T-helper 1 cell (primary cell): ENCODE measurements at places on chromosomes 11 and 22.

GRCh38 chr11:77568916-77569675 lies 20.7 kb upstream of the AQP11 start:
- no peak for DNase-seq

DNA sequence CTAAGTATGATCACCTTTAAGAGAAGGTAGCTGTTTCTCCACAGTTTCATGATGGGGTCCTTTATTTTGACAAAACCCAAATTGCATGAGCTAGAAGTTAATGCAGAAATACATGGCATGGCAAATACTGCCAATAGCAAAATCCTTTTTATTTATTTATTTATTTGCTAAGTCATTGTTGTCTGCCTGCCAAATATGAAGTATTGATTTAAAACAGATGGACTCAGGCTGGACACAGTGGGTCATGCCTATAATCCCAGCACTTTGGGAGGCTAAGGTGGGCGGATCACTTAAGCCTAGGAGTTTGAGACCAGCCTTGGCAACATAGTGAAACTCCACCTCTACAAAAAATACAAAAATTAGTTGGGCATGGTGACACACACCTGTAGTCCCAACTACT lies 52.4 kb downstream of the LARGE2 start:
- DNase-seq: no peak

GRCh38 chr11:126282736-126283591 lies at the start of gene TIRAP:
Gene TIRAP (plus strand): TSS chr11:126283093. CDS start chr11:126290895, 7,802 bp downstream.
- peak; percentile 48 for DNase-seq

DNA sequence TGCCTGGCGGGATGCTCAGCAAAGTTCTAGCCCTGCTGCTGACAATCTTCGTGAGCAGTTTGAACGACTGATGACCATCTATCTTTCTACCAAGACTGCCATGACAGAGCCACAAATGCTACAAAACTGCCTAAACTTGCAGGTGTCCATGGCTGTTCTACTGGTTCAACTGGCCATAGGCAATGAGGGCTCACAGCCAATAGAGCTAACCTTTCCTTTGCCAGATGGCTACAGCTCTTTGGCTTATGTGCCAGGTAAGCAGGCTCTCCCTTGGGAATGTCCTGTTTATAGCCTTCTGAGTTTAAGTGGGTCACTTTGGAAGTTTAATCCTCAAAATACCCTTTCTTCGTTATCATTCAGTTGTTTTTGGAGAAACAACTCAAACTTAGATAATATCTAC lies 20.1 kb downstream of the UBE4A start:
- DNase-seq: no peak

DNA sequence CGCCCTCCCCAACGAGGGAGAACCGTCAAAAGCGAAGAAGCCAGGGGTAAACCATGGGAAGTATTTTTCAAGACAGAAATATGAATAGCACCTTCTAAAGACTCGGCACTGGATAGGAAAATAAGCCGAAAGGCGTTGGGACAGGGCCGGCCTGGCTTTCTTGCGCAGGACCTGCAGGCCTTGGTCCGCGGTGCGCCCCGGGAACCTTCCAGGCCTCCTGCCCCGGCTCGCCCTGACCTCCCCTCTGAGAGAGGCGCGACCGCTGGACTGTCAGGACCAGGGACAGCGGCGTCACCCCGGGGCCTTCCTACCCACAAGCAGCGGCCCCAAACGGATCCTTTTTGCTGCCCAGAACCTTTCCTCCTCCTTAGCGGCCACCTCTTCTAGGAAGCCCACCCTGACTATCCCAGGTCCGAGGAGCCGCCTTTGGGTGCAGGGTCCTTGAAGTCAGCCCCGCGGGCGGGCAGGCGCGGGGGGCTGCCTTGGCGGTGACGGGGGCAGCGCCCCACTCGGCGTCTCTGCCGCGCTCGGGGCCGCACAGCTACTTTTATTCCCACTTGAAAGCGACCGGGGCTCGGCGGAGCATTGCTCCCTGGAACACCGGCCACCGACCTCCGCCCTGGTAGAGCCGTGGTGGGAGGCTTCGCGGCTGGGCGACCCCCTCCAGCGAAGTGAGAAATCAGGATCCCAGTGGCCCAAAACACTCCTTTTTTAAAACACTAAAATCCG lies 650 bp upstream of the MAPK11 start:
- peak; percentile 63 for DNase-seq

DNA sequence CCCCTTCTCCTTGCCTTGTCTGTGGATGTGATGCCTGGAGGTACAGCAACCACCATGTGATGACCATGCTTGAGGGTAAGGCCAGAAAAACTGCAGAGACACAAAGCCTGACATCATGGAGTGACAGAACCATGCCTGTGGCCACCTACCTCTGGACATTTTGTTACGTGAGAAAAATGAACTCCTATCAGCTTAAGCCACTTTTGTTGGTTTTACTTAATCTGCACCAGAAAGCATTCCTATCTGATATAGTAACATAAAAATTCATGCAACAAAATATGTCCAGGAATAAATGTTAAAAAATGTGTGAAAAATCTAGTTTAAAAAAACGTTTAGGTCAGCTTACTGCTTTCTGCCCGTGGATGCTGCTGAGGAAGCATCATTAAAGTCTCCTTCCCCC lies 42.6 kb upstream of the P4HA3 start:
- no peak for DNase-seq

DNA sequence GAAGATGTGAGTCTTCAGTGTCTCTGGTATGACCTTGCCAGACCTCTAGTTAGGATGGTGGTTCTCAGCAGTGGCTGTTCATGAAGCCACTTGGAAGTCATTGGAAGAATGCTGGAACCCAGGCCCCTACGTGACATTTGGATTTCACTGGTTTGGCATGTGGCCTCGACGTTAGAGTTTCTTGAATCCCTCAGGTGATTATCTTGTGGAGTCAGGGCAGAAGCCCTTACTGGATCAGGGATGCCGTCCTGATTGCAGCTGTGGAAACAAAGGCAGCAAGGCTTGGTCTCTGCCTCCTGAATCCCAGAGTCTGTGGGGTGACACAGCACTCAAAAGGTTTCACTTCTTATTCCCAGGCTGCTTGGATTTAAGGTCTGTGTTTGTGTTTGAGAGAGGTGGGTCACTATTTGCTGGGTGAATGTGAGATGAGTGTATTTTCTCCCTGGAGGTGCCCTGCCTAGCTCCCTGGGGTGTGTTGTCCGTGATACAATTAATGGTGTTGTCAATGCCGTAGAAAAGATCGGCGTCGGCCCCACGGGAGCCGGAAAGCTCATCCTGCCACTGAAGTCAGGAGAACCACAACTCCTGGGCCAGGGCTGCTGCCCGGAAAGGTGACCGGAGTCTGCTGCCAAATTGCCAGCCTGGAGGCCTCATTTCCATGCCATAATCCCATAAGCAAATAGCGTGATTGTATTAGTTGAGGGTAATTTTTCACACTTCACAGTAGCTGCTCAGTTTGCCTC lies 939.0 kb downstream of the BRD1 start:
- no peak for DNase-seq
